ENCODE measurements at places on chromosomes 3 and 15.

DNA sequence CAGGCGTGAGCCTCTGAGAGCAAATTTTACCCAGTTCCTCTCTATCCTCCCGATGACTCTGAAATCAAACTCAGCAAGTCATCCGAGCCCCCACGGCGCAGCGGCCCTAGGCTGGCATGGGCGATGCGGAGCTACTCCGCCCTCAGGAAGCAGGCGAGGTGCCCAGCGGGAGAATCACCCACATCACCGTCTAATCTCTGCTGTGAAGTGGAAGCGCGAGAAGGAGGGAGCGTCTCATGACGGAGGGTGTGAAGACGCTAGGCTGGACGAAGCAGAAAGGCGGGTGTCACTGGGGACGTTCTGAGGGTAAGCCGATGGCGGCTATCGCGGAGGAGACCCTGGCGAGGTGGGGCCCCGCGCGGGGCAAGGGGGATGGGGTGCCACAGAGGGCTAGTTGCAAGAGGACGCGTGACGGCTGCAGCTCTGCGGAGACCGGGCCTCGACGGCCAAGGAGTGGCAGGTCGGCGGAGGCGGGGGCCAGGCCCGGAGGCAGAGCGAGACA lies 9.1 kb upstream of the GNAI2 start:
- DNase-seq: peak; percentile 74

DNA sequence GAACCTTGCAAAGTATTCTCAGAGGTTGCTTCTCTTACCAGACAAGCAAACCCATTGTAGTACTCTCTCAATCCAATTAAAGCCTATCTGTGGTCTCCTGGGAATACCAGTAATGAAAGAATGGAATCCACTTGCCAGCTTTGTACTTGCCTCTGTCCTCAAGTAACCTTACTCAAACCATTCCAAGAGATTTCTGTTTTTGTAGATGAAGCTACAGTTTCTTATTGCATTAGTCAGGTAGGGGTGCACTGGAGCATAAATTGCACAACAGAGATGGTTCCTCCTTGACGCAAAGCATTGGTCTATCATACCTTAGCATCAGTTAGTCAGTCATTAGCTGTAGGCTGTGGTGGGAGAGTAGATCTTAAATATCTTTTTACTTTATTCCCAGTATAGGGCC lies 52.9 kb downstream of the BTLA start:
- no peak for DNase-seq

DNA sequence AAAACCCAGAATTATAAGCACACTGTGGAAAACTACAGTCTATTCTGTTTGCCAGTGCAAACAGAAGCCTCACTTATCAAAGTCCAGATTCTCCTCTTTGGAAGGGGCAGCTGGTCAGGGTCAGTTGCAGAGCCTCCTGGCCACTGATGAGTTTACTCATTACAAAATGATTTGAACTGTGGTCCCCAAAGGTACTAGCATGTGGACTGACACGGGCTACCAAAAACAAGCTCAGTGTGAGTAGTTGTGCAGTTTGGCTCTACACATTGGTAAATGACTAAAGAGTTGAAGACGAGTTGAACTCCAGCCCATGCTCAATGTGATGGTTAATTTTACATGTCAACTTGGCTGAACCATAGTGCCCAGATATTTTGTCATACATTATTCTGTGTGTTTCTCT lies 221.5 kb downstream of the ZIC4 start:
- DNase-seq: no peak

- no peak for DNase-seq
Measured at GRCh38 chr3:98807561-98807960, 44.4 kb downstream of the ST3GAL6 start.

Measured in substantia nigra (tissue), 51 donors.